ENCODE measurements at places on chromosomes 7 and 10.
A peak's percentile ranks its signal among the peaks of the same experiment; 100 is the strongest.

- no peak for DNase-seq
Observed at GRCh38 chr10:8352171-8353075, 297.9 kb downstream of the GATA3 start.

- DNase-seq, result no peak
Observed at GRCh38 chr7:55265836-55266642, 99.1 kb upstream of the LANCL2 start.

DNA sequence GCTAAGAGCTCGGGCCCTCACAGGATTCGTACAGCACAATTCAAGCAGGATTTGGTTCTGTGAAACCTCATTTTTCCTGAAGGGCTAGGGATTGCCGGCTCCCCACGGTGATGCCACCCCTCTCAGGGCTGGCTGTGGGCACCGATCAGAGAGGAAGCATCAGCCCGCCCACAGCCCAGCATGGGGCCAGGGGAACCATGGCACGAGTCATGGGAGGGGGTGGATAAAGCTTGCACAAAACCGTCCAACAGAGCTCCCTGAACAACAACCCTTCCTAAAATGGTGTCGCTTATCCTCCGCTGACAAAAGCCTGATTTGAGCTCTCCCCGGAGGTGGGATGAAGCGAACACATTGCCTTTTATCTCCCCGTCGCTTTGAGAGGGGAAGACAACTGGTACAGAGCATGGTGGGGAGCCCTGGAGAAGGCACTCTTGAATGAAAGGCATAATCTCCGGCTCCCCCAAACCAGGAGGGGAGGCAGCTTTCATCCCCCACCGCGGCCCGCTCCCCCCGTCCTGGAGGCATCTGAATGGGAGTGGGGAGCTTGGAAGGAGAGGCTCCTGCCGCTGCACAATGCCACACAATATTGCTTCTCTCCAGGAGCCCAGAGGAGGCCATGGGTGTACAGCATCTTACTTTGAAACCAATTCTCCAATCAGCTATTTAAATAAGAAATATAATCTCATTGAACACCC, 144.0 kb downstream of the RPS24 start:
- DNase-seq, result no peak

GRCh38 chr10:80468002-80468401, 13.9 kb downstream of the TSPAN14 start:
- peak; percentile 82 for DNase-seq

- no peak for DNase-seq
Observed at GRCh38 chr7:131543298-131543697, 13.1 kb downstream of the PODXL start.

GRCh38 chr10:124991835-124992234, 49.9 kb downstream of the ZRANB1 start:
- DNase-seq, result no peak

DNA sequence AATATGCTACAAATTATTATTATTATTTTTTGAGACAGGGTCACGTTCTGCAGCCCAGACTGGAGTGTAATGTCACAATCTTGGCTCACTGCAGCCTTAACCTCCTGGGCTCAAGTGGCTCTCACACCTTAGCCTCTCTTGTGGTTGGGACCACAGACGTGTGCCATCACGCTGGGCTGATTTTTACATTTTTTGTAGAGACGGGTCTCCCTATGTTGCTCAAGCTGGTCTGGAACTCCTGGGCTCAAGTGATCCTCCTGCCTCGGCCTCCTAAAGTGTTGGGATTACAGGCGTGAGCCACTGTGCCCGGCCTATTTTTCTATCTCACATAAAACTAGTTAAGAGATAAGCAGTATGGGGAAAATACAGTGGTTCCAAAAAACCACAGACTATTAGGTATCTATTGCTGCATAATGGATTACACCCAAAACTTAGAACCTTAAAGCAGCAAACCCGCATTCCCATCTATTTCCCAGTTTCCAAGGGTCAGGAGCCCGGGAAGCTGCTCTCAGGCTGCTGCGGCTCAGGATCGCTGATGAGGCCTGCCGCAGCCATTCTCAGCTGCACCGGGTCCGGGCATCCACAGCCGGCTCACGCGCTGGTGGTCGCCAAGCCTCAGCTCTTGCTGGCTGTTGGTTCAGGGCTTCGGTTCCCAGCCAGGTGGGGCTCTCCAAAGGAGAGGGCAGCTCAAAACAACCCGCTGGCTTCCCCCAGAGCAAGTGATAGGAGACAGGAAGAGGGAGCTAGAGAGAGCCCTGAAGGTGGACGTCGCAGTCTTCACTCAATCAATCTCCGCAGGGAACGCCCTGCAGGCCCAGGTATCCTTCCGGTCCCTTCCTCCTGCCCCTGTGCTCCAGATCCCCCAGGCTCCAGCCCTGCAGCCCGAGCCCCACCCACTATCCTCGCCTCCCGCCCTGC, 128.2 kb downstream of the UBE2H start:
- DNase-seq, result peak; percentile 53

- no peak for DNase-seq
Observed at GRCh38 chr10:85317827-85318226, 989.4 kb downstream of the CCSER2 start.

- no peak for DNase-seq
Observed at GRCh38 chr10:12353399-12354242, 4.3 kb downstream of the CAMK1D start.

DNA sequence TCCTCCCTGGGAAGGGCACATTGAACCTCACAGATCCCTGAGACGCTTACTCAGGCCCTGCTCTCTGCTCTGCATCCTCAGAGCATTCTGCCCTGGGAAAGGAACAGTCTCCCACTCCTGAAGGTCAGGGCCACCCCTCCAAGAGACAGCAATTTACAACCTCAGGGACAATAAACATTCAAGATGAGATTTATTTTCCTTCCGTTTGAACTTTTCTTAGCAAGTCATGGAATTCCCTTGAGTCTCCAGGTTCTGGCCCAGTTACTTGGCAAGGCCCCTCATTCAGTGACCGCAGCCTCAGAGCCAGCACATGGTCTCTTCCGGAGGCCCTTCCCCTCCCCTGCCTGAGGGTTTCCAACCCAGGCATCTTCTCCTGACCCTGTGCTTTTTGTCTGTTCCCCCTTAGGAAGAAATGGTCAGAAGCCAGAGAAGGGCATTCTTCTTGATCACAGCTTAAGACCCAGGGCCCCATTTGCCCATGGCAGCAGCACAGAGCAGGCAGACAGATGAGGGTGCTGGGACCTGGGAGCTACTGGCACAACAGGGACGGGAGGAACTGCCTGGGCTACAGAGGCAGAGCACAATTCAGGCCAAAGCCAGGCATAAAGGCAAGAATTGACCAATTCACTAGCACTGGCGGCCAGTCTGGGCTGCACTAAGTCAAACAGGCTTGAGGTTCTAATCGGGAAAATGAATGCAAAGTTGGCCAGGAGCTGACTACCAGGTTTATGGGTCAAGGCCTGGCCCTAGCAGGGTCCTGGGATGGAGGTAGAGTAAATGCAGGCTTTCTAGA, 56.7 kb downstream of the VSTM4 start:
- no peak for DNase-seq

Data from activated naive CD8-positive, alpha-beta T cell treated with anti-CD3 and anti-CD28 coated beads for 36 hours (primary cell).